ENCODE measurements at places on chromosomes 11 and 22.
A peak's percentile ranks its signal among the peaks of the same experiment; 100 is the strongest.

GRCh38 chr22:19822301-19823117, 32.2 kb downstream of the GNB1L start:
- H3K36me3 ChIP-seq, result no peaks in the 10 kb centered on the region
- no peak overlapping the region for H3K4me3 ChIP-seq
- H3K27ac ChIP-seq, result no peak overlapping the region
- H3K4me1 ChIP-seq, result peaks cover 6% of the 10 kb centered on the region
- no peak for DNase-seq

- H3K4me1 ChIP-seq, result peaks cover 1% of the 10 kb centered on the region
- H3K27ac ChIP-seq, result no peak overlapping the region
- no peaks in the 10 kb centered on the region for H3K36me3 ChIP-seq
- H3K4me3 ChIP-seq, result no peak overlapping the region
- DNase-seq, result no peak
- peaks cover 38% of the 10 kb centered on the region for H3K27me3 ChIP-seq
These were observed 29.4 kb downstream of the IFT27 start for GRCh38 chr22:36746375-36746970.

DNA sequence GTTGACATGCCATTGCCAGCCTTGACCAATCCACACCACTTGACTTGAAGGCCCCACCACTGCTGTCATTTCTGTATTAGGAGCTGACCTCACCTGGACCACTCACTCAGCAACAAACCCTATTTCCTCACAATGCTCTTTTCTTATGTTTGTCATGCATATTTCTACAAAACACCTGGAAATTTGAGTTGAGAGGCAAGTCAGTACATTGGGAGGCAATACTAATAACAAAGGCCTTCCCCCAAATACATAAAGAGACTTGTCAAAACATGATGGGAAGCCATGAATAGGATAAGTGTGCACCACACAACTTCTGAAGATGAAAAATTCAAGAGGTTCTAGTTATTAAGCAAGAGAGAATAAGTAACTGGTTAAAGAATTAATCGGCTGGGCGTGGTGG, 77.9 kb upstream of the POU2AF2 start:
- no peak overlapping the region for H3K27ac ChIP-seq
- H3K4me1 ChIP-seq, result no peaks in the 10 kb centered on the region
- H3K36me3 ChIP-seq, result no peaks in the 10 kb centered on the region
- no peaks in the 10 kb centered on the region for H3K27me3 ChIP-seq
- no peak overlapping the region for H3K4me3 ChIP-seq

DNA sequence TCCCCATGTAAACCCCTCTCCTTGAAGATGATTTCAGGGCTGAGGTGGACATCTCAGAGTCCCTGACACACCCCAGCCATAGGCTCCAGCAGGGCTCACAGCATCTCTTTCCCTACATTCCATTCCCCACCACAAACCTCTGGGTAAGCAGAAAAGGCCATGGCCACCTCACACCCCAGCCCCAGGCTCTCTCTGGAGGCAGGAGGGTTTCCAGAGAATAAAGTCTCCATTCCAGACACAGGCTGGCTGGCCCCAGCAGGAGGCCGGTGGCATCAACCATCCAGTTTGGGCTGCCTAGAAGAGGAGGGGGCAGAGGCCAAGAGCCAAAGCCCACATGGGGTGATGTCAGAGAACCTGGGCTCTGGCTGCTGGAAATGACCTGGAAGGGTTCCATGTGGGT, 61.4 kb downstream of the TP53I11 start:
- H3K27me3 ChIP-seq, result peaks cover 51% of the 10 kb centered on the region
- H3K36me3 ChIP-seq, result no peaks in the 10 kb centered on the region
- no peak overlapping the region for H3K4me3 ChIP-seq
- no peak for DNase-seq
- H3K4me1 ChIP-seq, result peaks cover 3% of the 10 kb centered on the region

GRCh38 chr11:96113193-96113681, 189.3 kb upstream of the MTMR2 start:
- no peak overlapping the region for H3K4me3 ChIP-seq
- H3K4me1 ChIP-seq, result peaks cover 2% of the 10 kb centered on the region
- peak; percentile 50 for DNase-seq

- H3K27me3 ChIP-seq, result peaks cover 7% of the 10 kb centered on the region
- DNase-seq, result no peak
- H3K4me3 ChIP-seq, result no peak overlapping the region
- peaks cover 24% of the 10 kb centered on the region for H3K4me1 ChIP-seq
These were observed 38.7 kb downstream of the DUSP8 start for GRCh38 chr11:1533342-1533725.

GRCh38 chr11:75229466-75229865, 11.1 kb upstream of the TPBGL start:
- H3K4me1 ChIP-seq, result peaks cover 3% of the 10 kb centered on the region
- H3K27ac ChIP-seq, result no peak overlapping the region
- no peaks in the 10 kb centered on the region for H3K36me3 ChIP-seq
- H3K27me3 ChIP-seq, result peaks cover 22% of the 10 kb centered on the region

- no peak overlapping the region for H3K27ac ChIP-seq
- no peaks in the 10 kb centered on the region for H3K4me1 ChIP-seq
- peaks cover 4% of the 10 kb centered on the region for H3K27me3 ChIP-seq
- H3K4me3 ChIP-seq, result no peak overlapping the region
- no peaks in the 10 kb centered on the region for H3K36me3 ChIP-seq
- no peak for DNase-seq
These were observed 62.7 kb downstream of the ISX start for GRCh38 chr22:35128637-35129036.

DNA sequence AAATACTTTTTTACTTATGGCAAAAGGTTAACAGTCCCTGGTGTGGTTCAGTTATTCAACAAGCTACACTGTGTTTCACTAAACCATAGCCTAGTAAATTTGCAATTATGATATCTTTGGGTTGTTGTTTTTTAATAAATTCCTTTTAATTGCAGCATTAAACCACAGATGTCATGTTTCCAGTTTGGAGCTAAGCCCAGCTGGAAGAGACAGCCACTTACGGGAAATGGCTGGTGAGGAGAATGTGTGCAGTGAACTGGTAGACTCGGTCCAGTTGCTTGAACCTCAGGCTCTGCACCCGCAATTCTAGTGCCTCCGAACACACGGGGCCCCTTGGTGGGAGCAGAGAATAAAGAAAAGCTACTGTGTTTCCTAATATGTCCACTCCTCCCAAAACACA, 70.8 kb downstream of the WNT11 start:
- H3K27me3 ChIP-seq, result no peaks in the 10 kb centered on the region
- peaks cover 12% of the 10 kb centered on the region for H3K36me3 ChIP-seq
- no peak for DNase-seq
- H3K27ac ChIP-seq, result no peak overlapping the region

GRCh38 chr11:111834432-111835163, 36.8 kb downstream of the ALG9 start:
- DNase-seq, result no peak
- no peak overlapping the region for H3K27ac ChIP-seq
- no peak overlapping the region for H3K4me3 ChIP-seq
- H3K27me3 ChIP-seq, result no peaks in the 10 kb centered on the region

DNA sequence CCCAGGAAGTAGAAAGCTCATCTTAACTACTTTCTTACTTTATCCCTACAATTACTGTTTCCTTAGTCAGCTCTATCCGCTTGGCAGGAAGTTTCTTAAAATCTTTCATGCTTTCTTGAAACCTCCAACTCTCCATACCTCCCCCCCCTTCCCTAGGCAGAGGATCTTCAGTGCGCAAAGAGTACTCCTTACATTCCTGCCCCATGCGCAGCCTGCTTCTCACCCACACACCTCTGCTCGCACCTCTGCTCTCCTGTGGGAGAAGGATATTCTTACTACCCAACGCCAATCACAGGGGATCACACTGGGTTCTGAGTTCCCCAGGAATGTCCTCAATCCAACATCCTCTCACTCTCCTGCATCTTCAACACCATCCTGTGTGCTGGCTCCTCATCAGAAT, 12.3 kb downstream of the TCF20 start:
- H3K4me3 ChIP-seq, result no peak overlapping the region
- H3K27ac ChIP-seq, result no peak overlapping the region
- peaks cover 2% of the 10 kb centered on the region for H3K4me1 ChIP-seq

Measured in mesenchymal stem cell (in vitro differentiated cells and primary cell).